Mucosa of gallbladder (tissue), 1 donor: ENCODE measurements at places on chromosomes 16 and 17. TPM values are rescaled to one million over a fixed set of nuclear protein-coding genes. Genes with fewer than 3 reads are reported as not detected.

Gene KRTAP3-2
- not detected for total RNA-seq

Gene CCDC92B
- 0.14 TPM for total RNA-seq

Gene CLEC3A
- total RNA-seq, result 3.5 TPM

Gene NUDT21
- total RNA-seq, result 80.9 TPM

Gene CRYM
- 15.6 TPM for total RNA-seq

Gene CLEC10A
- 8.3 TPM for total RNA-seq

Gene HS3ST2
- 0.98 TPM for total RNA-seq

Gene CACNG3
- not detected for total RNA-seq

Gene KCNAB3
- 2.5 TPM for total RNA-seq

Gene APOBR
- 3.3 TPM for total RNA-seq

Gene G6PC1
- total RNA-seq, result 17.3 TPM

Gene SOX15
- total RNA-seq, result 3.1 TPM

Gene HOXB7
- total RNA-seq, result 0.92 TPM

Gene BCO1
- 6.6 TPM for total RNA-seq

Gene IGSF6
- total RNA-seq, result 11.5 TPM

Gene TSPAN10
- 1.6 TPM for total RNA-seq

Gene TMC5
- total RNA-seq, result 46.8 TPM

Gene EDC4
- total RNA-seq, result 59.5 TPM

Gene GPT2
- 44.7 TPM for total RNA-seq

Gene MSLN
- total RNA-seq, result 53.1 TPM
